NCI-H187 treated with DMSO at 0.1 percent for 48 hours (cell line): ENCODE measurements at places on chromosomes 2 and 18.

- no peak for DNase-seq
Measured at GRCh38 chr2:46871976-46872381, 43.6 kb downstream of the MCFD2 start.

GRCh38 chr2:61179701-61180639, 18.0 kb downstream of the C2orf74 start:
- DNase-seq = no peak

GRCh38 chr2:241445426-241445825, 63.0 kb downstream of the STK25 start:
- no peak for DNase-seq

DNA sequence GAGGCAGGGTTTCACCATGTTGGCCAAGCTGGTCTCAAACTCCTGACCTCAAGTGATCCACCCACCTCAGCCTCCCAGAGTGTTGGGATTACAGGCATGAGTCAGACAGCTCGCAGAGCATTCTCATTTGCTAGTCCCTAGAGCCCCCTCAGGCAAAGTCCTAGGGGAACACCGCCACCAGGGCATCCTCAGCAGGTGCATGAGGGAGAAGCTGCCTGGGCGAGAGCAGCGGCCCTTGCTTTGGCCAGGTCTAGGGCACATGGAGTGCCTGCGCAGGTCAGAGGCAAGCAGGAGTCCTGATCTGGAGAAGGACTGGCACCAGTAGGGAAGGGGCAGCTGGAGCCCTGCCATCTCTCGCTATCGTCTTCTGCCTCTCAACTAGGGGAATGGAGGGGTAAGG, 32.4 kb downstream of the NGEF start:
- DNase-seq = no peak

DNA sequence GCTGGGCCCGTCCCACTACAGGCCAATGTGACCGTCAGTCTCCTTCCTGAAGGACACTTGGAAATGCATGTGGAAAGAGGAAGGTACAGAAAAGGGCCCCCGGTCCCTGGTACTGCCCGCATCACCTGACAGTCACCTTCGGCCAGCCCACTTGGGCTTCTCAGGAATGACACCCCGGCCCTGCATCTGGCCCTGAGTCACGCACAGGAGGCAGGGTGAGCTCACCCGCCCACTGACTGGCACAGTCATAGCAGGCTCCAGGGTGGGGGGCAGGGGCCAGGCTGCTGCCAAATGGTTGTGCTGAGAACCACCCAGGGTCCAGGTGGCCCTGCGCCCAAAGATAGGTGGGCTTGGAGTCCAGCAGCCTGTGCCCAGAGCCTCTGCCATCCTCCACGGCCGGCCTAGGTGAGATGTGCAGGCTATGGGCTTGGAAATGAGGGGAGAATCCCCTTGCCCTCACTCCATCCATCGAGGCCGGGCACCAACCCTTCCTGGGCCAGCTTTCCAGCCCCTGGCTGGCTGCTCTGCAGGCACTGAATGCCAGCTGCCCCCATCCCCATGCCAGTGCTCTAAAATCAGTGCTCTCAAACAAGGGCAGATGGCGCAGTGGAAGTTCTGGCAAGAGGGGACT, 14.1 kb downstream of the EMX1 start:
- no peak for DNase-seq

DNA sequence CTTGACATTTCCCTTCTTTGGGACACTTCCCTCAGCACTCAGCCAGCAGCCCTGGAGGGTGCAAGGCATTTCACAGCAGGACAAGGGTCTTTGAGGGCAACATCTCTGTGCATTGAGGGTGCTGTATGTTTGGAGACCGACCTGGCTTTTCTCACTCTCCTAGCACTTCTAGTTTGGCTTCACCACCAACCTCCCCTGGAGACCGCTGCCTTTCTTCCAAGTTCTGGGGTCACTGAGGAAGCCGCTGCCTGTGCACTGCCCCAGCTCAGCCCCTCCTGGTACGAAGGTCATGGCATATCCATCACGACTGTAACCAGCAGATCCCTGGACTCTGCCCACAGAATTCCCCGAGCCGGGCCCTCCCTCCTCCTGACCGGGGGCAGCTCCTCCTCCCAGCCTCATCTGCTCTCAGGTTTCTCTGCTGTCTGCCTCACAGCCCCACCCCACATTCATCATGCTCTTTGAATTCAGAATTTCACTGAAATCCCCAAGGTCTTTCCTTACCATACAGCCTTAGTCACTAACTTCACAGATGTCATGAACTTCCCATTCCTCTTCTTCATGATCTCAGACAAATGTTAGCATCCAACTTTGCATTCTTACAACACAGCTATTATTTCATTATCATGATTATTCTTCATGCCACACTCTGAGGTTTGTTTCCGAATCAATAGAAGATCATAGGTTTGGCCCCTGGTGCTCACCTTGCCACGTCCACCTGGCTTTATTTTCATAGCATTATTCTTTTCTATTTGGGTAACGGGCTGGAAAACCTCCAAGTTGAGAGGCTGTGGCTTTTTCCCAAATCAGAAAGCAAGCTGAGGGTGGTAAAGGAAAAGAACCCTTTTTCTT, 113.0 kb upstream of the COPS8 start:
- peak; percentile 29 for DNase-seq

GRCh38 chr2:241000831-241001321, 2.5 kb downstream of the SNED1 start:
- DNase-seq = no peak

GRCh38 chr2:3547915-3548314, 10.2 kb downstream of the RNASEH1 start:
- no peak for DNase-seq

DNA sequence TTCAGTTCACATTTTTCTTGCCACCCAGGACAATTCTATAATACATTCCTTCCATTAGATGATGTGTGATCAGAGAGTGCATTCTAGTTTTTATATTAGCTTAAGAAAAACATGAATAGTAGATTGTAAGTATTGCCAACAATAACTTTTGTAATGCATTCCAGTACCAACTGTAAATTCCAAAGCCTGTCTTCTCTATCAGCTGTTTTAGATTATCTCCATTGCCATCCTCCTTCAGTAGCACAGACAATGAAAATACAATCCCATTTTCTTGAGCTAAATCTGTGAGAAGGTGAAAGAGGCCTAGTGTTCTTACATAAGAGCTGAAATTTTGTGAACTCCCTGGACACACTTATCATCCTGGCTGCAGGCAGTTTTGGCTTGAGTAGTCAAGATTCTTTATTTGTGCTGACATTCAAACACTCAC, 103.9 kb downstream of the CCBE1 start:
- no peak for DNase-seq

GRCh38 chr2:144645083-144645778, 125.3 kb upstream of the ZEB2 start:
- no peak for DNase-seq

- DNase-seq = no peak
Measured at GRCh38 chr18:11215216-11215615, 65.8 kb upstream of the PIEZO2 start.

- no peak for DNase-seq
Measured at GRCh38 chr2:195363496-195363895, 293.5 kb upstream of the SLC39A10 start.

- DNase-seq = no peak
Measured at GRCh38 chr2:14661163-14661562, 28.6 kb downstream of the LRATD1 start.

DNA sequence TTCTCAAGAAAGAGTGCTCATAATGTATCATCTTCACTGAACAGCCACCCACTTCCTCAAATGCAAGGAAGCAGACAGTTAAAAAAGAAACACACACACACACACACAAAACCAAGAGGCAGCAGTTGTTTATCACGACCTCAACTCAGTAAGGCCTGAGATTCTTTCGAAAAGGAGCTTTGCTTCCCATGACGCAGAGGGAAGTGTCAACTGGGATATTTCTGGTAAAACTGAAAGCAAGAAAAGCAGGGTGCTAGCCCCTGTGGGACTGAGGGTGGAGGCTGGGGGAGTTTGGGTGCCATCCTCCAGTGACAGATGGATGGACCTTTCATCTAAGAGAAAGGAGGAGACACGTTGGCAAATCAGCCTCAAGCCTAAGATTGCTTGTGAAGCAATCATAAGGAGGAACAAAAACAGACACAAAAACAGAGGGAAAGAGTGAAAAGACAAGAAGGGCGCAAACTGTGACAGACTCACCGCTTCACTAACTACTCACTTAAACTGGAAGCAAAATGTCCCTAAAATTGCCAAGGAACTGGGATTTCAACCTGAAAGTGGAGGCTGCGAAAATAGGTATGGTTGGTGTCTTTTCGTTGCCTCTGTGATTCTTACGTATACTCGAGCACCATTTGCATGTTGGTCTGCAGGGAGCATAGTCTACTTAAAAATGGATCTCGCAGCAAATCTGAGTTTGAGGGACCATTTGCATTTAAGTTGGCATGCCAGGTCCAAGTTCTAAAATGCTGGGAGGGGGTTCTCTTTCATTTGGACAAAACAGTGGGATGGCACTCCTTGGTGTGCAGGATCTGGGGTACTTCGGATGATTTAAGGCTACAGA, at the start of gene ARHGAP25:
TSS of gene ARHGAP25 (plus strand) at position 124 of the 838 bp plus-strand sequence. CDS start at position 513, 389 bp downstream.
- DNase-seq = no peak

GRCh38 chr2:205352094-205352493, 330.2 kb upstream of the NRP2 start:
- no peak for DNase-seq

DNA sequence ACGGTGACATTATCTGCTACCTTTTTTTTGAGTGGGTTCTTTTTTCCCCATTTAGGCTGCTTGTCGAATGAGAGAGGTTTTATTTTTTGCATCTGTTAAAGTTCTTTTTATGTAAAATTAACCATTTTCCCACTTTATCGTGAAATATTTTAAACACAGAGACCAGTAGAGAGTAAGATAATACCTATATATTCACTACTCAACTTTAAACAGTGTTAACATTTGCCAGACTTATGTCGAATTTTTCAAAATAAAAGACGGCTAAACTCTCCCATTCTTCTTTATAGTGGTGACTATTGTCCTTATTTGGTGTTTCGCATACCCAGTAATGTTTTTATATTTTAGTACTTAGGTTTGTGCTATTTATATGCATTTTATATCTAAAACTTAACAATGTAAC, 743 bp upstream of the PUS10 start:
- no peak for DNase-seq

DNA sequence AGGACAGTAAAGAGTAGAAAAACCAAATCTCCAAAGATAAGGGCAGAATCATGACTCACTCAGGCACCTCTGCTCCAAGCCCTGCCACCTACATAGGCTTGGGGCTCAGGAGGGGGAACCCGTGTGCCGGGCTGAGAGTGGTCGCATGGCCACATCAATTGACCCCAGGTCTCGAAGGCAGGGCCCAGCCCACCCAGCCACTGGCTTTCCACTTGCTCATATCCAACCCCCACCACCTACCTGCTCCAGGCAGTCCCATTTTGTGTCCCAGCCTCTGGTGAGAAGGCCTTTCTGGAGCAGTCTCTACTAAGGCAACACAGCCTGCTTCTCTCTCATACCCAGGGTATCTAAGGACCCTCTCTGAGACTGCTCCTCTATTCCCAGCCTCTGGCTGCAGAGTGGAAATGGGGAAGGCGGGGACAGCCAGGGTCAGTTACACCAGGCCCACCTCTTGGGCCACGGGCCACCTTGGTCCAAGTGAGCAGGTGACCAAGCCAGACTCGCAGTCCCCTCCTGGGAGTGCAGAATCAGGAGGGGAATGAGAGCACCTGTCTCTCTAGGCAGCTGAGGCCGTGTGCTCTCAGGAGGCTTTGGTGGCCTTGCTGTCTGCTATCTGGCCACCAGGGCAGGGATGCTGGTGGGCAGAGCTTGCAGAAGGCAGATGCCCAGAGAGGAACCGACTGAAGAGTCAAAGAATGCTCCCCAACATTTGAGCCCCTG, 20.8 kb downstream of the TFCP2L1 start:
- no peak for DNase-seq

- no peak for DNase-seq
Measured at GRCh38 chr2:196660244-196660643, 20.7 kb downstream of the CCDC150 start.

GRCh38 chr2:218944759-218945404, 14.6 kb upstream of the CDK5R2 start:
- DNase-seq = no peak

DNA sequence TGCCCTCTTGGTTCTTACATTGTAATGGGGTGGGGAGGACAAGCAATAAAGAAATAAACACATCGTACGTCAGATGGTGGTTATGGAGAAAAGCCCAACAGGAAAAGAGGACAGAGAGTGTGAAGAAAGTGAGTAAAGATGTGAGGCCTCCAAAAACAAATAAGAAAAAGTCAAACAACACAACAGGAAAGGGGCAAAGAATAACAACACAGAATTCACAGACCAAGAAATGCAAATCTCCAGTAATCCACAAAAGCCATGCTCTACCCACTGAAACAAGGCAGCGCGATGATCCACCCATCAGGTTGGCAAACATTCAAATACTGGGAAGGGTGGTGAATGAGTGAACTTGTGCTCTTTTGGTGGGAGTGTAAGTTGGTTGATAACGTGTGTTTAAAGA, 16.7 kb upstream of the DUSP2 start:
- DNase-seq = no peak

GRCh38 chr2:181573140-181573736, 83.7 kb downstream of the CERKL start:
- DNase-seq = no peak

DNA sequence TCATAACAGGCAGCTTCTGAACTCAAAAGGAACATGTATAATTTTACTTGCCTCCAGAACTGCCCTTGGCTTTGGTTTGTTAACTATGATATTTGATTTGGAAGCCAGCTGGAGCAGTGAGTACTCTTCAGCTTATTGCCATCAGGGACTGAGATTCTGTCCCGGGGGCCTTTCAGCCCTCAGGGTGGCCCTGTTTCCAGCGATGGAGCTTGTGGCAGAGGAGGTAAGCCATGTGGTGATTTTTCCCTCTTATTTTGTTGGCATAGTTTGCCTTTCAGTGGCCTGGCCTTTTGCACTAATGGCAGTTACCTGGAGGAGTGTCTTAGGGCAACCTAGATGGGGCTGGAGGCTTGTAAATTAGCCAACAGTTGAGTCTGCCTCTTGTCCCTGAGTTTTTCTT, 1955.0 kb upstream of the LRRTM1 start:
- DNase-seq = no peak

DNA sequence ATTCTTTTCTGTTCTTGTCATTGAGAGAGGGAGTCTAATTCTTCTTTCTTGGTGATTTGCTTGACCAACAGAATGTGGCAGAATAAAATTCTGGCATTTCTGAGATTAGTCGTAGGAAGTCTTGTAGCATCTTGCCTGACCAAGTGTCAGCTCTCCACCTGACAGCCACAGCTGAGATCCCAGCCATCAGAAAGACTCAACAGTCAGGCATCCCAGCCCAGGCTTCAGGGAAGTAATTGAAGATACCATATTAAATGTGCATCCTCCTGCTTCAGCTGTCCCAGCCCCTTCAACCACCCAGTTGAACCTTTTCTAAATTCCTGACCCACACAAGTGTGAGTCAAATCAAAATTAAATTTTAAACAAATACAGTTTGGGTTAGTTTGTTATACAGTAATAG, 208.3 kb downstream of the PIK3C3 start:
- DNase-seq = no peak

DNA sequence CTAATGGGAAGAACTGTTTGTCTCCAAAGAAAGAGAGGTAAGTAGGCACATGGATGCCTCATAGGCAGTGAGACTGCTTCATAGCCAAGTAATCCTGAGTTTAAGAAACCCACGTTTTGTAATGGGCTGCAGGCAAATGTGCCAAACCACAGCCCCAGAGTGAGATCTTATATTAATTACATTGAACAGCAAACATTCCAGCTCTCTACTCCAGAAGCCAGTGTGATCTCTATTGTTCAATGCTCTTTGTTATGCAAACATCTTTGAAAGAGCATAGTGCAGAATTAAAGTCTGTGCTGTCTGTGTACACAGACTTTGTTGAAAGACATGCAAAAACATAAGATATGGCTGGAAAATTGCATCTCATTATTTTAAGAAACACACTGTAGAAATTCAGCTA, 720.8 kb upstream of the REG3G start:
- no peak for DNase-seq

GRCh38 chr2:125581557-125581956, 1074.4 kb upstream of the GYPC start:
- no peak for DNase-seq
